ENCODE measurements at places on chromosomes 2 and 18.
A peak's percentile ranks its signal among the peaks of the same experiment; 100 is the strongest.

- DNase-seq: no peak
Observed at GRCh38 chr2:46277431-46278190, 19.6 kb upstream of the EPAS1 start.

GRCh38 chr2:96945014-96945413 is 41.4 kb downstream of the FAM178B start:
- DNase-seq: no peak

DNA sequence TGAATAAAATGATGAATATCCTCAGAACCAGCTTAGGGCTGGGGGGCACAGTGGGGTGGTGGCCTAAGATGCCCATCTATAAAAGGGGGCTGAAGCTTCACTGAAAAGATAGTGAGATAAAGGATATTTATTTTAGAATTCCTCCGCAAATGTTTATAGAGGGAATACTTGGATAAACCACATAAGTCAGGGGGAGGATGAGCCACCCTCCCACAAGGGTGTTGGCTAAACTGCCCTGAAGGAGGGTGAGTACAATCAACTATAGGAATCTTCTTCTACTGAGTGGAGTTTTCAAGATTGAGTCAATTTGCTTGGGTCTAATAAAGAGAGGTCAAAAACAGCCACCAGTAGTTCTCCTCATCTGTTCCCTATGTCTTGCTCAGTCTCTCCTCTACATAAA is 114.5 kb upstream of the TANK start:
- no peak for DNase-seq

- DNase-seq: no peak
Observed at GRCh38 chr2:100297511-100297910, 24.8 kb downstream of the LONRF2 start.

GRCh38 chr2:226447338-226448300 is 352.0 kb downstream of the IRS1 start:
- no peak for DNase-seq

- DNase-seq: no peak
Observed at GRCh38 chr18:57716549-57716948, 86.6 kb downstream of the ATP8B1 start.

- DNase-seq: peak; percentile 11
Observed at GRCh38 chr2:181104512-181105115, 124.2 kb downstream of the UBE2E3 start.

DNA sequence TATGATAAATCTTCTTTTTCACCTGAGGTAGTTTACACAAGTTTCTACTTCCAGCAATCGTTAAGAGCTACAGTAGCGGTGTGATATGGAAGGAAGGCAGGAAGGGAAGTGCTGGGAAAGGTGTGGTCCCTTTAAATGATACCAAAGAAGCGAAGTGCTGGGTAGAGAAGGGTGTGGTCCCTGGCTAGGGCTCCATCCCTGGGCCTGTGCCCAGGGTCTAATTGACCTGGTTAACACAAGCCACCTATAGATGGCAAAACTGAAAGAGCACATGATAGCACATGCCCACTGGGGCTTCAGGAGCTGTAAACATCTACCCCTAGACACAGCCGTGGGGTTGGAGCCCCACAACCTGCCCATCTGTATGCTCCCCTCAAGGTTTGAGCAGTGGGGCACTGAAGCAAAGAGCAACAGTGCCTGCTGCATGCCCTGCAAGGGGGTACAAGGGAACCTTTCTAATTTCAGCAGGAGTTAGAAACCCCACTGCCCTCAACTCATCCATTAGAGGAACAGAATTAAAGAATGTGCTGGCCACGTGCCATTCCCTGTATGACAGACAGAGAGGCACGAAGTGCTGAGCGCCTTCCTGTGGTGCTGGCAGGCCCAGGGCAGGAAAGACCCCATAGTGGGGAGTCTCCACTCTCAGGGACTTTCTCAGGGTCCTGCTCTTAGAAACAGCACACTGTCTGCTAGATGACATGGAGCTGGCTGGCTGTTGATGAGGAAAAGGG is 153.1 kb upstream of the LMAN1 start:
- DNase-seq: no peak

DNA sequence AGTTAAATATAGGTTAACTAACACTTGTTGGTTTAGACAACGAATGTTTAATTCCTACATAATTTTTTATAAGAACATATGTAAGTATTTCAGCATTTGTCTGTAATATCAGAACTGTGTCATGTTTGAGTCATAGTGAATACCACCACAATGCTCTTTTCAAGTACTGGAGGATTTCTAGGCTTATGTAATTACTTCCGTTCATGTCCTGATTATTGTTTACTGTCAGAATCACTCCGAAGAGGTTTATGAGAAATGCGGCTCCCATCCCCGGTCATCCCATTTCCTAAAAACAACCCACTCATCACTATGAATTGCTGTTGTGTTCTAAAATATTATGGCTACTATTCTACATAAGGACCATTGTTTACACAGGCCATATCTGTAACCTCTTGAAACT is 45.1 kb downstream of the CDH19 start:
- no peak for DNase-seq

DNA sequence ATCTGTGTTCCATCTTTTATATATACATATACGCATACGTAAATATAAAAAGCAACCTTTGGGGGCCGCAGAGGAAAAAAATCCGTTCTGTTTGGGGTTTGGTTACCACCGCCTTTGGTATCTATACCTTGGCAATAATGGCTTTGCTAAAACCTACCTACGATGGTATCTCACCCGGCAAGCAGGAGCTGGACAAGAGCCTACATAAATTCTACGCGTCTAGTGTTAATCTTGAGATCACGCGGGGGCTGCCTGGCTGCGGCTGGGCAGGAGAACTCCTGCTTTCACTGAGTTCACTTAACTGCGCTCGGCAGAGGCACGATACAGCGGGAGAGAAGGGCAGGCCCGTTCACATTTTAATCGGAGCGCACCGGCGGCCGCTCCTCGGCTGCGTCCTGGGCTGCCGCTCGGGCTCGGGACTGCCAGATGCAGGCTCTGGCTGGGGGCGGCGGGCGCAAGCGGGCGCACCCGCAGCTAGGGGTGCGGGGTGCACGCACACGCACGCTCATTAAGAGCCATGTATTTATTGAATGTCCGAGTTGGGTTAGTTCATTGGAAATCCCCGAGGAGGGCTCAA is 1.7 kb upstream of the POU3F3 start:
- no peak for DNase-seq

Data from effector memory CD4-positive, alpha-beta T cell (primary cell).